CD14-positive monocyte (primary cell): ENCODE measurements at places on chromosomes 3 and 15. TPM values are rescaled to one million over a fixed set of nuclear protein-coding genes. Genes with fewer than 3 reads are reported as not detected.

GRCh38 chr3:59300733-59301132 lies 250.9 kb upstream of the CFAP20DC start:
- DNase-seq: peak; percentile 84

DNA sequence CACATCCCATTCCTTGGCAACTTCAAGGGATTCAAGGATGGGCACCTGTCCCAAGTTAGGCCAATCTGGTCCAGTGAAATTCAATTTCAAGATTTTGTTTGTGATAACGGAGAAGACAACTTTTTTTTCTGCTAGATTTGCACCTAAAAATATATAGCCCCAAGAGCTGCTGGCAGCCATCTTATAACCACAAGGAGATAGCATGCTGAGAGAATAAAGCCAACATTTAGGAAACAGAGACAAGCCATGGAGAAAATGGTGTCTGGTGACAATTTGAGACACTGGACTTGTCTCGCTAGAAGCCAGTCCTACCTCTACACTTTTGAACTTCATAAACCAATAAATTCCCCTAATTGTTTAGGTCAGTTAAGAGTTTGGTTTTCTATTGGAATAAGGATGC lies 5.4 kb downstream of the PARL start:
- no peak for DNase-seq

GRCh38 chr3:55882006-55882405 lies 394.9 kb upstream of the WNT5A start:
- no peak for DNase-seq

The NLGN1 gene
- not detected for polyA plus RNA-seq

DNA sequence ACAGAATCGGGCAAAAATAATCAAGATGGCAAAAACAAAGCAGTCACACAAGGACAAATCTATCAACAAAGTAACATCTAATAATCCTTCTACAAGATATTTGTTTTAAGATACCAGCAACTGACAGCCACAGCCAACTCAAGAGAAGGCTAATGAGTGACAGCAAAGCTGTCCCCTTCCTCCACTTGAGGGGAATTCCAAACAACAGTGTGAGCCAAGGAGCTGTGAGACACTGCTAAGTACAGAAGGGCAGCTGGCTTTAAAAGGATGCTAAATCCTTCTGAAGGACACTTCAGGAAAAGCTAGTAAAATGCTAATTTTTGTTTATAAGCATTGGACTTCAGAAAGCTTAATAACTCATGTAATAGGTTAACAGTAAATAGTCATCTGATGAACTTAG lies 120.3 kb upstream of the GOLGA8J start:
- DNase-seq: no peak

GRCh38 chr3:171691485-171691884 lies 118.8 kb downstream of the PLD1 start:
- no peak for DNase-seq

The RTP4 gene
- 1.2 and 1.7 TPM in 2 replicates for polyA plus RNA-seq

DNA sequence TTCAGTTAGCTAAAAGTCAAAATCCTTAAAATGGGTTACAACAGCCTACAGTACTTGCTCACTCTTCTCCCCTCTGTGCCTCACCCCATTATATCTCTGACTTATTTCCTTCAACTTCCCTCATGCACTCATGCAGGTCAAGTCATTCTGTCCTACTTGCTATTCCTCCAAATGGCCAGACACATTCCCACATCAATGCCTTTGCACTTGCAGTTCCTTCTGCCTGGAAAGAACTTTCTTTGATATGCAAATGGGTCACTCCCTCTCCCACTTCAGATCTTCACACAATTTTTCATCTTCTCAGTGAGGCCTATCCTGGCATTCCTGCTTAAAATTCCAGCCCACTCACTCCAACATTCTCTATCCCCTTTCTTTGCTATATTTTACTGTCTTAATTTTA lies 547.2 kb upstream of the TGFBR2 start:
- DNase-seq: no peak

The SLC38A3 gene
- polyA plus RNA-seq: not detected

DNA sequence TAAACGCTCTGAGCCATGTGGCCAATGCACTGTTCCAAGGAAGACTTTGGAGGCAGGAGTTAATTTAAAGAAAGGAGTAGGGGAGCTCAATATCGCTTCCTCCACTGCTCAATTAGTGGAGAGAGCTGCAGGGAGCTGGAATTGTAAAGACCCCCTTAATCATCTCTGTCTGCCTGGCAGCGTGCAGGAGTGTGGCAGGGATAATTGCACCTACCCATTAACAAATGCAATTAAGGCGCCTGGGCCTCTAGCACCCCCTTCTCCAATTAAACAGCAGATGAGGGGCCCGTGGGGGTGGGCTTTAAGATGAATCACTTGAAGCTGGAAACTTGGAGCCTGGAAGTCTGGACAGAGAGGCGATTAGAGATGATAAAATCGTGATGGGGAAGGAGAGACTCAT lies 61.7 kb upstream of the GLCE start:
- no peak for DNase-seq

DNA sequence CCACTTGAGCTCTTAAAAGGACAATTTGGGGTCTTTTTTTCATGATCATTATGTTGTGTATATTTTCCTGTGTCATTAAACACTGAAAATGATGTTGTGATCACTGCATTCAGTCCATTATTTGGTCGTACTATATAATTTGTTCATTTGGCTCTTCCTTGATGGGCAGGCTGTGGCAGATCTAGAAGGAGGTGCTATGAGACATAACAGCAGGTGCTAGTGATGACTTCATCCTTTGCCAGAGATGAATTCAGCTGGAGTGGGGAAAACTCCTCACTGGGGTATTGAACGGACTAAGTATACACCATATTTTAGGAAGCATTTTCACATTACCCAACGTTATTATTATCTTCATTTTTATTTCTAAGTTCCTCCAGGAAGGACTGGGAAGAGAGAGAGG lies 12.0 kb downstream of the CMTM7 start:
- no peak for DNase-seq

The SAMD7 gene
- polyA plus RNA-seq: not detected

DNA sequence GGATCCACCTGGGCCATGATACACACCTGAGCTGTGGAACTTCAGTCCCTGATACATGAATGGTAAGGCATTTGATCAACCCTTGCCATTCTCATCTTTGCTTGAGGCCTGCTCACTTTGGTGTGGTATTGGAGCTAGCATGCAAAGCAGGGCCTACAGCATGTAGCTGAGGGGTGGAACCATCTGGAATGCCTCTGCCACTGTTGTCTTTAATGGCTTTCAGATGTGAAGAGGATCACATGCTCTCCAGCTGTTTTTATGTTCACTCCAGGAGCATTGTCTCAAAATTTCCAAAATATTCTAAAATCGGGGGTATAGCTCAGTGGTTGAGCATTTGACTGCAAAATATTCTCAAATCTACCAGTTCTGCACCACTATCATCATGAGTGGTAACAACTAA lies 64.4 kb upstream of the PHLDB2 start:
- no peak for DNase-seq

DNA sequence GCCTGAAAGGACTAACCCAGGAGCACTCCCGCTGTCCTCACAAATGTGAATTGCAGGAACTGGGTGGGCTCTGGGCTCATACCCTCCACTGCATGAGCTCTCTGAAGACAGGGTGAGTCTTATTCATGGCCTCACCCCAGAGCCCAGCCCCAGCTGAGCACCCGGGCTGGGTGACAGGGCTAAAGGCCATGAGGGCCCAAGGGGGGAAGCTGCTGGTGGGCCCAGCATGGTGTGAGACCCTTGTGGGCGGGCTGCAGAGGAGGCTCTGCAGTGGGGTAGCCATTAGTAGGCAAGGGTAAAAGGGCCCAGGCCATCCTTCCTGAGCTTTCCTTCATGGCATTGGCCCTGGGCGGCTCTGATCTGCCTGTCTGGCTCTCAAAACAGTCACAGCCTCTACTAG lies 30.3 kb downstream of the SRPRB start:
- no peak for DNase-seq

GRCh38 chr3:65551945-65552344 lies 486.8 kb downstream of the MAGI1 start:
- no peak for DNase-seq

The RPUSD2 gene
- 4.3 TPM for polyA plus RNA-seq

The DHFR2 gene
- 0.18 and 0.35 TPM in 2 replicates for polyA plus RNA-seq

DNA sequence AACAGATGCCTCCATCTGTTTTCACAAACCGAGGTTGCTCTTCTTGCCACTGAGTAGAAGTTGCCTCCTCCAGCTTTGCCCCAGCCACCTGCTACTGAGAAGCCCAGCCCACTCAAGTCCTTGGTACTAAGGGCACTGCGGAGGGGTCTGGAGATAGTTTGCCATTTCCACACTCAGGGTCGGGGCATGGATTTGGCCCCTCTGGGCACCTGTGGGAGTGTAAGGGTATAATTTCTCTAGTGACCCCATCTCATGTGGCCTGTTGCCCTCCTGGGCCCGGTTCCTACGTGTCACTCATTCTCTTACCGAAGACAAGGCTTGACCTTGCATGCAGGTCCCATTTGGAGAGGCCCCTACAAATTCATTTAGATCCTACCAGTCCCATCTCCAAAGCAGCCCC lies 79.0 kb downstream of the THSD4 start:
- no peak for DNase-seq
